ENCODE measurements at places on chromosomes 16 and 17.

DNA sequence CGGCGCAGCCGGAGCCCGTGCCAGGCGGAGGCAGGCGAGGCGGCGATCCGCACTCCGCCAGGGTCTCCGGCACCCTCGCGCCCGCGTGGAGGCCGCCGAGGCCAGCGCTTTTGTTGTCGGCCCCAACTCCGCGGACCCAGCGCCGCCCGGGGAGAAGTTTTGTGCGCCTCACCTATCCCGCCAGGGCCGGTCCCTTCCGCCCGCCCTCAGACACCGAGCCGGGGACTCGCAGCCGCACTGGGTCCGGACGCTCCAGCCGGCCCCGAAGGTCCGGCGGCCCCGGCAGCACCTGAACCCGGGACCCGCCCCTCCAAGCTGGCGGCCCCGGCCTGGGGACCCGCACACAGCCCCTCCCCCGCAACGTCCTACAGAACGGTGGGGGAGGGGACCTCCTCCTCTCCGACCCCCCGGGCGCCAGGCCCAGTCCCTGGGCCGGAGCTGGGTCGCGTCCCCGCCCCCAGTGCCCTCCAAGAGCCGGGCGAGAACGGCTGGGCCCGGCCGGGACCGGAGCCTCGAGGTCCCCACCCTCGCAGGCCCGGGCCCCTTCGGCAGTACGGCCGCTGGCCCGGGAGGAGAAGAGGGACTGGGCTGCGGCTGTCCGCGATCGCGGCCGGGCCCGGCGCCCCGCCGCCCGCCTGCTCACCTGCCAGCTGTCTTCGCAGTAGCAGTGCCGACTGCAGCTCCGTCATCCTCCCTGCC, 698 bp downstream of the UBE2G1 start:
- DNase-seq = no peak

DNA sequence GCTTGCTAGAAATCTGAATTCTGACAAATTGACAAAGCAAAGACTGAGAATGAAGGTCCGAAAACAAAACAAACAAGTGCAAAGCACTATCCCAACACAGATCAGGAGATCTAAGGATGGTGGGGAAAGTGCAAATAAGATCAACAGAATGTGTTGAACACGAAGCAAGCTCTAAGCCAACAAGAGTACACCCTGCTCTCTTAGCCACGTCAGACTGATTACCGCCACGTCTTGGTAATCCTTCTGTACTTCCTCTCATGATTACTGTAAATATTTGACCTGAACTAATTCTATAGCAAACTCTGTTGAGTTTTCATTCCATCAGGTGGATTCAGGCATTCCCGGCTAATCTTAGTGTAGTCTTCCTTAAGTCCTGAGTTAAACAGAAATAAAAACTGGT, 34.3 kb upstream of the ERCC4 start:
- DNase-seq = no peak

- DNase-seq = peak; percentile 1
Measured at GRCh38 chr17:40025991-40026815, 11.0 kb downstream of the CSF3 start.

- DNase-seq = no peak
Measured at GRCh38 chr17:73657473-73658116, 13.3 kb upstream of the SDK2 start.

DNA sequence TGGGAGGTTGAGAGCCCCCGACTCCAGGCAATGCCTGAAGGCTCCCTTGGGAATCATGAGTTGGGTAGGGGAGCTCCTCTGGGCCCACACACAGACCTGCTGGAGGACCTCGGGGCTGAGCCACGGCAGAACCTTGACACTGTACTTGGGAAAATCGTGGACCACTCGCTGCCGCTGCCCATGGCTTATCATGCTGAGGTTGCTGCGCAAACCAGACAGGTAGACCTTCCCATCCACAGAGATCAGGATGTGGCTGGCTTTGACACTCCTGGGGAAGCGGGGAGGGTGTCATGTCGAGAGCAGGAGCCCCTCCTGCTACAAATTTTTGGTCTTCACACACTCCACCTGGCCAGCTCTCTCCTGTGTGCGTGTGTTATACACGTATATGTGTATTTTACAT, 7.2 kb upstream of the LIMD2 start:
- no peak for DNase-seq

GRCh38 chr17:66426397-66427033, 124.1 kb downstream of the PRKCA start:
- DNase-seq = no peak

DNA sequence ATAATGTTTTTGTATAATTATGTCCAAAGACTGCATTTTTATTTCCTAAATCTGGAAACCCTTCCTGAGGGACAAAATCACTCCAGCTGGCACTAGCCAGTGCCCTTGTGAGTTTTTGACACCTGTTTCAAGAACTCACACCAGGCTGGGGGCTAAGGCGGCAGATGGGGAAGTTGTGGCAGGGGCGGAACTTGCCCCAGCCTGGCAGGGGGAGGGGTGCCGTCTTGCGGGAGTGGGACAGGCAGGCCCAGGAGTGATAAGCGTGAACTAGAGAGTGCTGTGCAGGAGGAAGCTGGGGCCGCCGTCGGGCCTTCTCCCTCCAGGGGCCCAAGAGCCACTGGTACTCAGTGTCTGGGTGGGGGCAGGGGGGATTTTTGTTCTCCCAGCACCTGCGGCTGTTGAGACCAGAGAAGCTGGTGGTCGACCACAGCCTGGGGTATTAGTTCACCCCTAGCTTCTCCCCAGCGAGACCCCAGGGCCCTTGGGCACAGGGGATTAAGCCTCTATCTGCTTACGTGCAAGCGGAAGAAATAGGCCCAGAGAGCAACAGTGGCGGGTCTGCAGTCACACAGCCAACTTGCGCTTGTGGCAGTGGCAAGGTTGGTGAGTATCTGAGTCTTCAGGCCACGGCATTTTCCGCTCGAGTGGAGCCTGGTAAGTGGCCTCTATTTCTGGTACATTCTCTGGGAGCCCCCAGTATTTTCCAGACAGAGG, 40.2 kb upstream of the PLCG2 start:
- no peak for DNase-seq

GRCh38 chr17:10360578-10360977, 12.2 kb downstream of the MYH13 start:
- no peak for DNase-seq

- no peak for DNase-seq
Measured at GRCh38 chr16:30641378-30641982, 9.3 kb upstream of the PRR14 start.

GRCh38 chr17:14143688-14144087, 74.4 kb downstream of the COX10 start:
- no peak for DNase-seq

DNA sequence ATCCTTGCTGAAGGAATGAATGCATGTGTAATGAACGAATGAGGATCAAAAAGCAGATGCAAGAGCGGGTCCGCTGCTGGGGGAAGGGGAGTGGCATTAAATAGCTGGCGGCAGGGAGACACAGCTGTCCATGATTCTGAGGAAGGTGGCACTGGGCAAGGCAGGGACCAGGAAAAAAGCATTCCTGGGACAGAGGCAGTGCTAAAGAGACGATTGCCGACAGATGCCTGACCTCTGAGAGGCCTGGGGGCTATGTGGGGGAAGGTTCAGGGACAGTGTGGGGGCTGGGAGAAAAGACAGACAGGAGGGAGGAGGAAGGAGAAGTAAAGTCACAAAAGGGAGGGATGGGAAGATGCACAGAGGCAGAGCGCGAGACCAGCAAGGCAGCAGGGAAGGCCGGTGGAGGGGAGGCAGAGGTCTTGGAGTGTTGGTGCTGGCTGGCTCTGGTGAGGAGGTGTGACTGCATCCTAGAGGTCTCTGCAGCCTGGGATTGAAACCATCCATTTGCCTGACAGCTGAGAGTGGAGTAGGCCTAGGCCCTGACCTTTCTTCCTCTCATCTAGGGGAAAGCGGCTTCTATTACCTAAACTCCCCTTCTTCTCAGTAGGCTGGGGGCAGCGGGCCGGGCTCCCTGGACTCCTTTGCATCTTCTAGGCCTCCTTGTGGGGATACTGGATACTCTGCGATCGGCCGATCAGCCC, 109.9 kb downstream of the SDK2 start:
- DNase-seq = no peak

DNA sequence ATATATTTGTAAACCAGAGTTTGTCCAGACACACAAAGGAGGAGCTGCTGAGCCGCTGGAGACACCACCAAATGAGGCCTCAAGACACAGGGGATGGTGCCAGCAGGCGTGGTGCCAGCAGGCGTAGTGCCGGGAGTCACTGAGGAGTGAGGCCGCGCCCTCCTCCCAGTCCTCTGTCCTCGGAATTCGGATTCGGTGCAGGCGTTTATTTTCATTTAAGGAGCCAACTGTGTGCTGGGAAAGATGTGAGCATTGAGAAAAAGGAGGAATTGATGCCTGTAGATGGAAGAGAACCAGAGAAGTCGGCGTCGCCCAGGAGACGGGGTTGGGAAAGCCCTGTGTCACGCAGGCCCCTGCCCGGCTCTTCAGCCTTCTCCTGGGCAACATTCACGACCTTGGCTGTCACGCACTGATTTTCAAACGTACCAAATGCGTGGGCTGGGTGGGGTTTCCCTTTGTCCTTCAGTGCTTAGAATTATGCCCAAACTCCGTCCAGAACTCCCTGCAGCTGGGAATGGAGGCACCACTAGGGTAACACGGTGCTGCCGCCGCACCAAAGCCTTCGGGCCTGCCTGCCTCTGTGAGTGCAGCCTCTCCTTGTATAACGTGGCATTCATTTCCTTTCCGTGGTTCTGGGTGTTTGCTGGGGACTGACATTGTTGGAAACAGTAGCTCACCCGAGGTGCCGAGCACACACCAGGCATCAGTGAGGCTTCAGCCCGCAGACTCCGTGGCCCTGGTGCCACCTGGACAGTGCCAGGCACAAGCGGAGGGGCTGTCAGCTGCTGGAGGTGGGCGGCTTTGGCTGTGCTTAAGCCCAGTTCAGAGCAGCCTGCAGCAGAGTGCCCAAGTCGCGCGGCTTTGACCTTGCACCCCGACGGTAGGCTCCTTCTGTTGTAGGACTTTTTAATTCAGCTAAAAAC, 49.0 kb upstream of the CHMP6 start:
- DNase-seq = peak; percentile 86

GRCh38 chr16:21986692-21987246, 14.1 kb downstream of the PDZD9 start:
- no peak for DNase-seq

DNA sequence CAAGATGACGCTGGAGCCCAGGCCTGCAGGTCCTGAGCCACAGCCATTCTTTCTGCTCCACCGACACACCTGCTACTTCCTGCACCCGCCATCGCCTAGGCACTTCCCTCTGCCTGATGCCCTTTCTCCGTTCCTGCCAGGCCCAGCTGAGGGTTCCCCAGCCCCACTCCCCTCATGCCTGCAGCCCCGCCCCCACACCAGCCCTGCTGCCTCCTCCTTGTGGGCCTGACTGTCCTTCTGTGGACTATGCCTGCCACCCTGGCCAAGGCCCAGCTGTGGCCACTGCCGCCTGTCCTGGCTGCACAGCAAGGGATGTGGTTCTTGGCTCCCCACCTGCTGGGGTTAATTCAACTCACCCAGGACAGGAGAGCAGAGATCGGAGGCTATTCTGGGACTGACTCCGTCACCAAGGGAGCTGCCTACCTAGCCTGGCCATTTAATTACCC, 7.5 kb downstream of the NATD1 start:
- DNase-seq = no peak

DNA sequence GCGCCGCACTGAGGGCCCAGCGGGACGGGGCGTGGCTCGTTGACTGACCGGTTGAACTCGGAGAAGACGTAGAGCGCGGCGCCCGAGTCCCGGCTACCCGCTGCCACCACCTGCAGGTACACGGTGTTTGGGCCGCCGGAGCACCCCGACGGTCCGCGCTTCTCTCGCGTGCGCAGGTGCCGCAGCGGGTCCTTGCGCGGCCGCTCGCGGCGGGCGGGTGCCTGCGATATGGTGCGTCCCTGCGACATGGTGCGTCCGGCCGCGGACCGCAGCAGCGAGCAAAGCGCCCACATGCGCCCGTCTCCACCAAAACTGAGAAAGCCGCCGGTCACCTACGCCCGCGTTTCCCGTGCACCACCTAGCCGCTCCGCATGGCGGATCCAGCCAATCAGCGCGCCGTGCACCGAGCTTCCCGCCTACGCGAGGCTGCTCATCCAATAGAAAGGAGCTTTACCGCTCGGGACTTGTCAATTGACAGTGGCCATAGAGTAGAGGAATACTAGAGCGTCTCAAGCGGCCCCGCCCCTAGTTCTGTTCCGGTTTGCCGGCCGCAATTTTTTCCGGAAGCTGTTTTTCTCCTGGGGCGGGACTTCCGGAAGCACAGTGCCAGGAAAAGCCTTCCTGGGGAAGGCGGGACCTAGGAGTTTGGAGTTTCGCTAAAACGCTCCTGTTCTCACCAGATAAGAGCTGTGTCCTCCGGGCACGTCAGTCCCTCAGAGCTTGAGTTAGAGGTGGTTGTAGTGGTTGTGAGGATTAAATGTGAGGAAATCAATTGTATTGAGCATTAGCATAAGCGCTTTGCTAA, at the start of gene ELAC2:
ELAC2 (minus strand) TSS at position 373 of the 805 bp plus-strand sequence; CDS start at position 293, 80 bp downstream.
- DNase-seq = peak; percentile 99

DNA sequence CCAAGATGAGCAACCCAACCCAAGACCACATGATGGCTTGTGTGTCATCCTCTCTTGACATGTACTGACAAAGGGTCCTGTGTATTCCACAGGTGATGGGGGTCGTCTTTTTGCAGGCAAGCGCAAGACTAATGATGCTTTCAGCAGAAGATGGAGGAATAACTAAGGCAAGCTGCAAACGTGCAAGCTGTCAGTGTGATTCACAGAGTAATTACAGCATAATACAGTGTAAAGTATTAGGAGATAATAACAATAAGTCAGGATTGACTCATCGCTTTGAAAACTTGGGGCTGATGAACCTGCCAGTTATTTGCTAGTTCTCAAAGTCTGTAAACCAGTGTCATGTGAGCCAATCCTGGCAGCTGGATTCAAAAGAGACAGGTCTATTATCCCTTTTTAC, 41.6 kb upstream of the ASIC2 start:
- no peak for DNase-seq

DNA sequence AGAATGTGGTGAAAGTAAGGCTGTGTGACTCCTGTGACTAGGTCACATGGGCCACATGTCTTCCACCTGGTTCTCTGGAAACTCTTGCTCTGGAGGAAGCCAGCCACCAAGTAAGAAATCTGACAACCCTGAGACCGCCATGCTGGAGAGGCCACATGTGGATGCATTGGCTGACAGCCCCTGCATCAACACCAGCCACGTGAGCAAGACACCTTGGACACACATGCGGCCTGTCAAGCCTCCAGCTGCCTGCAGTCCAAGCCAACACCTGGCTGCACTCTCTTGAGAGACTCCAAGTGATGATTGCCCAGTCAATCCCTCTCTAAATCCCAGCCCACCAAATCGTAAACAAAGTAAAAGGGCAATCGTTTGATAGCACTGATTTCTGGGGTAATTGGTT, 112.6 kb downstream of the FOXL1 start:
- DNase-seq = no peak

DNA sequence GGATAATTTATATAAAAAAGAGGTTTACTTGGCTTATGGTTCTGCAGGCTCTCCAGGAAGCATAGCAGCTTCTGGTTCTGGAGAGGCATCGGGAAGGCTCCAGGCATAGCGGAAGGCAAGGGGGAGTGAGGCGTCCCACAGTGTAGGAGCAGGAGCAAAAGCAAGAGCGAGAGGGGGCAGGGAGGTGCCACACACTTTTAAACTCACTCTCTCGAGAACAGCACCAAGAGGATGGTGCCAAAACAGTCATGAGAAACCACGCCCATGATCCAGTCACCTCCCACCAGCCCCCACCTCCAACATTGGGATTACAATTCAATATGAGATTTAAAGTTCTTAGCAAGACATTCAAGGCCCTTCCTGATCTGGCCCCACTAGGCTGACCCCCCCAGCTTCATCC, 50.0 kb upstream of the LGALS9 start:
- DNase-seq = no peak

GRCh38 chr17:5500589-5501391, 14.4 kb downstream of the MIS12 start:
- DNase-seq = peak; percentile 91

Measured in hepatic stellate cell (primary cell).